ENCODE measurements at places on chromosomes 7 and 10.

DNA sequence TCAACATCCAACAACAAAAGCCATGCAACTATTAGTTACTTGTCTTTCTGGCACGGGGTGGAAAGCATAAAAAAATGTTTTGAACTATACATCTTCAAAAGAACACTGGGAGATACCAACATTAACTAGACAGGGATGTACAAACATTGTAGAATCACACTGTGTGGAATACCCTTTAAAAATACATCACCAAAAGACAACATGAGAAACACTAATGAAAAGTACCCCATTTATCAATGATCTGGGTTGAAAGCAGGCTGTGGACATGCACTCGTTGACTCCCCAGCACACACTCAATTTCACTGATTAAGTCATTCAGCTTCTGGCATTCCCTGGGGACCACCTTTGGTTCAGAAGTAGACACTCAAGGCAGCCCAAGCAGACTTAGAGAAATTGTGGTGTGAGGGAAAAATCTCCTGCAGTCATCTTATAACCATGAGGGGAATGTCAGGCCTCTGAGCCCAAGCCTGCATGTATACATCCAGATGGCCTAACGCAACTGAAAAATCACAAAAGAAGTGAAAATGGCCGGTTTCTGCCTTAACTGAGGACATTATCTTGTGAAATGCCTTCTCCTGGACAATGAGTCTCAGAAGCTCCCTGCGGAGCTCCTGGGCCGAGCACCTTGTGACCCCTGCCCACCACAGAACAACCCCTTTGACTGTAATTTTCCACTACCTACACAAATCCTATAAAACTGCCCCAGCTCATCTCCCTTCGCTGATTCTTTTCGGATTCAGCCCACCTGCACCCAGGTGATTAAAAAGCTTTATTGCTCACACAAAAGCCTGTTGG, 53.0 kb downstream of the CACUL1 start:
- DNase-seq, result no peak

- no peak for DNase-seq
Measured at GRCh38 chr7:31910191-31910590, 160.0 kb downstream of the PDE1C start.

DNA sequence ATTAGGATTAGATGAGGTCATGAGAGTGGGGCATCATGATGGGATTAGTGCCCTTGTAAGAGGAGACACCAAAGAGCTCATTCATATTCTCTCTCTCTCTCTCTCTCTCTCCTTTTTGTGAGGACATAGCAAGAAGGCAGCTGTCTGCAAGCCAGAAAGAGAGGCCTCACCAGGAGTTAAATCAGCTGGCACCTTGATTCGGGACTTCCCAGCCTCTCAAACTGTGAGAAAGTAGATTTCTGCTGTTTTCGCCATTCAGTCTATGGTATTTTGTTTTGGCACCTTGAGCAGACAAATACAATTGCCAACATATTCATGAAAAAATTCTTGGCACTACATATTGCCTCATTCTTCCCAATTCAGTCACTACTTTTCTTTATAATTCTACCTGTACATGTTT, 20.6 kb upstream of the ATAD1 start:
- DNase-seq, result no peak

GRCh38 chr7:106523482-106523881, 137.5 kb downstream of the CCDC71L start:
- no peak for DNase-seq

GRCh38 chr7:46855851-46856250, 726.1 kb downstream of the TNS3 start:
- DNase-seq, result no peak

DNA sequence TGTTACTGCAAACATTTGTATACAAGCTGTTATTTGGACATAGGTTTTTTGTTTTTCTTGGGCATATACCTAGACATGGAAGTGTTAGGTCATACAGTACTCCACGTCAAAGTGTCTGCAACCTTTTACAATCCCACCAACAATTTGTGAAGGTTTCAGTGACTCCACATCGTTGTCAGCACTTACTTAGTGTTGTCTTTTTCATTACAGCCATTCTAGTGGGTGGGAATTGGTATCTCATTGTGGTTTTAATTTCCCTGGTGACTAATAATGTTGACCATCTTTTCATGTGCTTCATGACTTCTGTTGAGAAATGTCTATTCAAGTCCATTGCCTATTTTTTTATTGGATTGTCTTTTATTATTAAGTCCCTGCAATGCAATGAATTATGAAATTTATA, 95.0 kb downstream of the UBE3C start:
- no peak for DNase-seq

DNA sequence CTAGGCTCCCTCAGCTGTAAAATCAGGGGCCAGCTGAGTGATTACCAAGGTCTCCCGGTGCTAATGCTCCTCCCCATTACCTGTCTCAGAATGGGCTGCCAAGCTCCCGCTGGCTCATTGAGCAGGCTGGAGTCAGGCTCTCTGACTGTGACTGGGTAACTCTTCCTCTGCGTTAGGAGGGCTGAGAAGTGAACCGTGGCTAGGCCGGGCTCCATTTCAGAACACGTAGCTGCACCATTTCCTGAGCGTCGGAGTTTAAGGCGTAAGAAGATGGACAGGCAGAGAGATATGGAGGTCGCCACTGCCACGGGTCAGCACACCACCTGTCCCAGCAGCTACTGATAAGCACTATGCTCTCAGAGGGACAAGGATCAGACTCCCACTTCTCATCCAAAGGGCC, 250.3 kb downstream of the TCERG1L start:
- DNase-seq, result no peak

- no peak for DNase-seq
Measured at GRCh38 chr7:2753148-2753547, 65.1 kb downstream of the AMZ1 start.

- DNase-seq, result no peak
Measured at GRCh38 chr10:28444031-28444430, 88.9 kb upstream of the WAC start.

Data from NCI-H1092 treated with DMSO at 0.1 percent for 48 hours (cell line).